ENCODE measurements at places on chromosomes 1 and 21.

DNA sequence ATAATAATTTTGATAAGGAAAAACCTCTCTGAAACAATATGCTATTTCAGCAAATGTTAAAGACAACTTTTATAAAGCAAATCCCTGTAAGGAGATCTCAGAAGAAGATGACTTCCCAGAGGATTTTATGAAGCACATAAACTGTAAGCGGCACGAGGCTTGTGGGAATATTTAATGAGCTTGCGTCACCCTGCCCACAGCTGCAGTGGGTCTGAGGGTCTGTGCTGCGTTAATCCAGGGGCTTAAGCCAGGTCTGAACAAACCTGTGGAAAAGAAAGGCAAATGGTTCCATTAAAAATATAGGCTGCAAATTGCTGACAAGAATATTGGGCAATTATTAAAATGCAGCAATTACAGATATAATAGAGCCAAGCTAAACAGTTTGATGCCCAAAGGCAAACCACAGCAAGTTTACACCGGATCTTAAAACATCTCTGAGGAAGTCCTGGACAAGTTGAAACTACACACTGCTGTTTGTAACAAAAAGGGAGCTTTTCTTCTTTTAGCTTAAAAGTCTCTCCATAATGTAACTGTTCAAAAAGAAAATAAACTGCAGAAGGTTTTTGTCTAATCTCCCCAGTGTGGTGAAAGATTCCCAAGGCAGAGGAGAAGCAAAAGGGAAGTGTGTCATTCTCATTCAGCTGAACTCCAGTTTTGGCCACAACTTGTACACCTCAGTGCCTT, 21.8 kb downstream of the TGFBR3 start:
- no peak for DNase-seq

DNA sequence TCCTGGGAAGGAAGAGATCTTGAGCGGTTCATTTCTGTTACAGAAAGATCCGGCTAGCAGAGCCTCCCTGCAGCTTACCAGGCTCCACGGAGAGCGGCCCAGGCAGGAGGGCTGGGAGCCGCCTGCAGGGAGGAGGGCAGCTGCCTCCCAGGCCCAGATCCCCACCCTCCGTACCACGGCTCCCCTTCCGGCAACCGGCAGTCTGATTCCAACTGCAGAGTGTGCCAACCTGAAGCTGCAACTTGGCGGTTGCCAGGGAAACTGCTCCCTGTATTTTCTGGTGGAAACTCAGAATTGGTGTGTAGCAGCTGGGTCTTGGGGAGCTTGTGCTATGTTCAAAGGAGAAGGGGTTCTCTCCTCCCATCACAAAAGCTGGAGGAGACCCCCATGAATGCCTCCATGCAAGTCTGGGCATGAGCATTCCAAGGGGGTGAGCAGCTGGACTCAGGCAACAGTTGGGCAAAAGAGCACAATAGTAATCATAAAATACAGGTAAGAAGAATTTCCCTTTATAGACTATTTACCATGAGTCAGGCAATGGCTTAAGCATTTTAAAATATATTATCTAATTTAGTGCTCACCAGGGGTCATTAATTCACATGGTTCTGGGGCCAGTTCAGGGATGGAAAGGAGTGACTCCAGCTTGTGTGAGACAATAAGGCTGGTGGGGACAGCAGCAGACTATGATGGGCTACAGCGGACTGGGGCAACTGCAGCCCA, 46.1 kb upstream of the KAZN start:
- no peak for DNase-seq

DNA sequence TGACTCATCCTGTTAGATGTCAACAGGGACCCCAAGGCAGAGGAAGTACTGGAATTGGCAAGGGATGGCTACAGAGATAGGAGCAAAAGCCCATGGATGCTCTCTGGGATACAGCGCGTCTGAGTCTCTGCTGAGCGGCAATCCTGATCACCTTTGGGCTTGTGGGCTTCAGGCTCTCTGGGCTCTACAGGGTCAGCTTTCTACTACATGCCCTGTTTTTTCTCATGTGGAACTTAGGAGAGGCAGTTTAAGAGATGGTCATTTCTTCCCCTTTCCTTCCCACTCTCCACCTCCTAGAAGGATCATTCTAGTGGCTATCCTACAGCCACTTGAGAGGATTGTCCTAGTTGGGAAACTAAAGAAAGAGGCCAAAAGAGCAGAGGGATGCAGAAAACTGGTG, 1.3 kb downstream of the LINGO4 start:
- no peak for DNase-seq

- no peak for DNase-seq
Measured at GRCh38 chr1:10737651-10738050, 58.8 kb downstream of the CASZ1 start.

- DNase-seq, result no peak
Measured at GRCh38 chr1:24932284-24932683, 2.2 kb upstream of the RUNX3 start.

GRCh38 chr1:47443530-47444296, 5.9 kb downstream of the FOXD2 start:
- no peak for DNase-seq

GRCh38 chr21:15671188-15671587, 58.6 kb upstream of the USP25 start:
- DNase-seq, result no peak

DNA sequence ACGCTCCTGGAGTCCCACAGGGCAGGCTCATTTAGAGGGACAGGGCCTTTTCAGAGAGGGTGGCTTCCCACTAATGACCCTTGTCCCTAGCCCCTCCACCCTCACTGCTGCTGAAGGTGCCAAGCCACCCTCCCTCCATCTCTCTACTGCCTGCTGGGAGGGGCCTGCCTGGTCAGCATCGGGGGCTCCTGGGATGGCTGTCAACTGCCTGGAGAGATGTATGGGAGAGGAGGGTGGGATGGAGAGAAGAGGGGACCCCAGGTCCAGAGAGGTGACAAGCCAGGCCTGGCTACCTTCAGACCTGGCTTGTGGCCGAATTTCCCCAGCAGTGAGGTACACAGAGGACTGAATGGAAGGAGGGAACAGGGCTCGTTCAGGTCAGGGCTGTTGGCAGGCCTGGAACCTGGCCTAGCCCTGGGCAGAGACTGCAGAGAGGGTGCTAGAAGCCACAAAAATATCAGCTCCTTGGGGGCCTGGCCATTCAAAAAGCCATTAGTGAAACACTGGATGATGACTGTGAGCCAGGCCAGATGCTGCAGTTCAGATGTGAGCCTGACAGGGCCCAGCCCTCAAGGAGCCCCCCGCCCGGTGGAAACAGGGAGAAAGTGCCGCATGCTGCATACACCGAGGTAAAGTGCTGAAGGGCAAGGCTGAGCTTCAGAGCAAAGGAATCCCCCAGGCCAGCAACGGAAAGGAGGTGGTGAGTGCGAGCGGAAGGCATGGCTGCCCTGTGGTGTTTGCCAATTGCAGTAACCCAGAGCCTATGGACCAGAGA, 20.0 kb downstream of the MMEL1 start:
- DNase-seq, result no peak

GRCh38 chr1:212488436-212489283, 55.9 kb downstream of the NENF start:
- no peak for DNase-seq

- DNase-seq, result no peak
Measured at GRCh38 chr1:180085331-180085730, 69.3 kb upstream of the QSOX1 start.

GRCh38 chr1:65165269-65165993, 17.4 kb downstream of the AK4 start:
- DNase-seq, result no peak

GRCh38 chr1:28926629-28927265, 12.4 kb downstream of the EPB41 start:
- no peak for DNase-seq

GRCh38 chr1:6208723-6209660, 3.1 kb downstream of the RNF207 start:
- DNase-seq, result no peak

DNA sequence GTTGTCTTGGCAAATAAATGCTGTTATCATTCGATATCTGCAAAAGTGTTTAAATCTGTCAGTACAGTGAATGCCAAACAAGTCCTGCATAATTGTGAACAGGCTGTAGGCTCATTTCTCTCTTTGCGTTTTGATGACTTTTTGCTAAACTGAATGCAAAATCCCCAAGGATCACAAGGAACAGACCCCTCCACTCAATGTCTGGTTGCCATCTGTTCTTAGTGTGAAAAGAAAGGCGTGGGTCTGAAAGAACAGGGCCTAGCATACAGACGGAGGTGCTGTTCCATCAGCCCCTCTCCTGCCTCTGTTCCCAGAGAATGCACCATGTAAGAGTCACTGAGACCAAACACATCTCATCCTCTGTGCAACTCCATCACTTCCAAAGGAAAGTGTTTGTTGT, 40.4 kb downstream of the EIF2B3 start:
- DNase-seq, result no peak

DNA sequence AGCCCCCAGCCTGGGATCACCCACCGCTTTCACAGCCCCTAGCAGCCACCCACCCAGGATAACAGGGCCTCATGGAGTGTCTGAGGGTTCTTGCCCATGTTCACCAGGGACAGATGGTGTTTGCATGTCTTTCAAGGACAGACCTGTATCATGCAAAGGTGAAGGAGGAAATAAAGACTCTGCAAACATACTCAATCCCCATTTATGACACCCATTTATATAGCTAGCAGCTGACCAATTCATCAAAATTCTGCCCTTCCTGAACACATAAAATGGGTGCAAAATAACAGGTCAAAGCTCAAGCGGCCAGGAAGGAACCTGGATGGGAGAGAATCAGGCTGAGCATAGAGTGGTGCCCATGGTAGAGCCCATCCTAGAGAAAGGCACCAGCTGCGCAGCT, 32.8 kb upstream of the LYPD8 start:
- no peak for DNase-seq

GRCh38 chr1:212309967-212310366, 24.8 kb downstream of the PPP2R5A start:
- no peak for DNase-seq

DNA sequence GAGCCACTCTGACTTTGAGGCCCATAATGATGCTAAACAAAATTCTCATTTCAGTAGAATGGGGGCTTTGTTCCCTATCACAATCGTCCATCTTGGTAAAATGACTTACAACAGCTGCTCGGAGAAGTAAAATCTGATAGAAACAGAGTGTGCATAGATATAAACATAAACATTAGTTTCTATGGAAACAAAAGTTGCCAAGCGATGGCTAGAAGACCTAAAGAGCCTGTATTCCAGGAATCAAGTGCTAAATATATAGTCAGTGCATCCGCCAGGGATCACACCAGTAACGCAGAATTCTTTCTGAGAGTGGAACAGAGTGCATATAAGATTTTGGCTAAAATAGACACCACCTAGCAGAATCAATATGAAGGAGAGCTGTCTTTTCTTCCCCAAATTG, 91.2 kb upstream of the KAZN start:
- no peak for DNase-seq

- no peak for DNase-seq
Measured at GRCh38 chr1:197845886-197846285, 56.5 kb upstream of the C1orf53 start.

GRCh38 chr1:225899044-225899925, 10.3 kb upstream of the LEFTY1 start:
- no peak for DNase-seq

DNA sequence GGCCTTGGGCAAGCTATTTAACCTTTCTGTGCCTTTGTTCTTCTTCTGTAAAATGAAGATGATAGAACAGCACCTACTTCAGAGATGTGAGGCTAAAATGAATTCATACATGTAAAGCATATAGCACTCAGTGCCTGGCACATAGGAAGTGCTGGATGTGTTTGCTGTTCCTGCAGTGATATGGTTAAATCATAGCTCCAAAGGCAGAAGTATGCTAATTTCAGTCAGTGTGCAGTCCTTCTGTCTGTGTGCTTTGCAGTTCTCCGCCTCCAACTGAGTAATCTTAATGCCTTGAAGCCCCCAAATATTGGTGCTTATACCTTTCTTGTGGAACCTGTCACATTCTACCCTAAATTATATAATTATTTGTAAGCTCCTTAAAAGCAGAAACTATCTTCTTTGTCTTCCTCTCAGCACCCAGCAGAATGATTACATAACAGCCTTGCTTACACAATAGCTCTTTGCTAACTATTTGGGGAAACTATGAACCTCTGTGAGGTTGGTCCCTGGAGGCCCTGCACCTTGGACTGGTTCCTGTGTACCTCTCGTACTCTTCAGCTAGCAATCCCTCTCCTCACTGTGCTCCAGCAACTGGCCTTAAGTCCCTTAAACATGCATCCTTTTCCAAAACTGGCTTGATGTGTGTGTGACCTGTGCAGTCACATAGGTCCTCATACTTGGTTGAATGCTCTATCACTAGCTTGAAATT, 57.0 kb upstream of the CACYBP start:
- DNase-seq, result no peak

DNA sequence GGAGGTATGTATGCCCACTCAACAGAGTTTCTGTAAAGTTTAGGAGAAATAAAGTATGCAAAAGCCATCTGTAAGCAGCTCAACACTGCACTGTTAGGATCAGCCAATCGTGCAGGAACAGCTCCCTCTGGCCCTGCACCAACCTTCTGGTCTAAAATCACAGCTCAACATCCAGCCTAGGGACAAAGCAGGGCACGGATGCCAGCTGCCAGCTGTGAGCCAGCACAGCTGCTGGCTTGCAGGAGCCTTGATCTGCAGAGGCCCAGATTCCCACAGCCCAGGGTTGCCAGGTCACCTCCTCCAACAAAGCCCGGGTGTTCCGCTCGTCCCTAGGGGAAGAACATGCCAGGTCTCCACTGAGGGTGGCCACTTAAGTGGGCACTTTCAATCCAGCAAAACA, 8.6 kb downstream of the ACOT7 start:
- no peak for DNase-seq

- DNase-seq, result no peak
Measured at GRCh38 chr21:34801519-34802132, 132.8 kb downstream of the CLIC6 start.

GRCh38 chr1:19219451-19219850, 9.4 kb upstream of the UBR4 start:
- no peak for DNase-seq

- no peak for DNase-seq
Measured at GRCh38 chr1:109370712-109371340, 26.9 kb downstream of the SORT1 start.

GRCh38 chr1:69269491-69269890, 298.2 kb upstream of the LRRC7 start:
- DNase-seq, result no peak

DNA sequence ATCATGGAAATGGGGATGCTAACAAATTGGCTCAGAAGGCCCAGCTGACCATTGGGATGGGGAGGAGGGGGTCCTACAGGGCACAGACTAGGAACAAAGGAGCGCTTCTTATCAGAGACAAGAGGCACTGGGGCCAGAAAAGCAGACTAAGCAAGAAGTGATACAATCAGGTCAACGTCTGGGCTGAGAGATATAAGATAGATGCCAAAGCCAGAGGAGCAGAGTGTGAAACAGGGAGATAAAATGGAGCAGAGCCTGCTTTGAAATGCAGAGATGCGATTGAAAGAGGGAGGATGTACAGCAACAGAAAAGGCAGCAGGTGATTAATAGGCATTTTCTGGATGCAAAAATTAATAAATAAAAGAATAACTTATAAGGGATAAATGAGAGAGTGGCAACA, 127.5 kb upstream of the SAMSN1 start:
- DNase-seq, result no peak

GRCh38 chr1:81432059-81432458, 368.7 kb upstream of the ADGRL2 start:
- no peak for DNase-seq
